ENCODE measurements at places on chromosomes 13 and 19.

DNA sequence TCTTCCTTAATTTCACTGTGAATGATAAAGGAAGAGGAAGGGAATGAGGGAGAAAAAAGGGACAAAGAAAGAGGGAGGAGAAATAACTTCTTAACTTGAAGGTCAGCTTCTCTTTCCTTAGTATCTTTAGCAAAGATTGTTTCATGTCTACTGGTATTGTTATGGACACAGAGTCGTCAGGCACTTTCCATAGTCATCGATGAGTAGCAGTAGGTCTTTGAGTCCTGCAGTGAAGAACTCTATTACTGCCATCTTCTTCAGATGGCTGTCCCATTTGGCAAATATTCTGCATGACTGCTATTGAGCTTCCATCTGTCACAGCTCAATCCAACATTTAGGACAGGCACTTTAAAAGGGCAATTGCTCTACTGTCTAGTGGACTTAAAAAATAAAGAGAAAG is 2463.1 kb downstream of the PCDH9 start:
- DNase-seq, result no peak

GRCh38 chr19:23470873-23471545 is 75.7 kb upstream of the ZNF91 start:
- DNase-seq, result no peak

DNA sequence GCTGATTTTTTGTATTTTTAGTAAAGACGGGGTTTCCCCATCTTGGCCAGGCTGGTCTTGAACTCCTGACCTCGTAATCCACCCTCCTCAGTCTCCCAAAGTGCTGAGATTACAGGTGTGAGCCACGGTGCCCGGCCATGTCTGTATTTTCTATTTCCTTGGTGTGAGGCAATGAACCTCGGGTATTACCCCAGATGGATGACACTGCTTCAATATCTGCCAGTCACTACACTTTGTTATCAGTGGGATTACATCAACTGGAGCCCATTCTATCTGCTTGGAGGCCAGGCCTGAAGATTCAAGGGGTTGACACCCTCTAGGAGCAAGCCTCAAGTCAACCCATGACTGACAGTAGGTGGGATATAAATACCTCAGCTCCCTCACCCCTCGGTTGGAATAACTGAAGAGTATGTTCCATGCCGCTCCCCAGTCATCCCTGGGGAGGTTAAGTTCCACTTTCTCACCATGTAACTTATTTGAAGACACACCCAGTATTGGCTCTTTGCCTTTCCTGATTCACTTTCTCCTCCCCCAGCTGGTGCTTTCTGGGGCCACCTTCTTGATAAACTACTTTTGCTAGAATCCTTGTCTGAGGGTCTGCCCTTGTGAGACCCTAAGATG is 992 bp upstream of the ADGRE1 start:
- no peak for DNase-seq

DNA sequence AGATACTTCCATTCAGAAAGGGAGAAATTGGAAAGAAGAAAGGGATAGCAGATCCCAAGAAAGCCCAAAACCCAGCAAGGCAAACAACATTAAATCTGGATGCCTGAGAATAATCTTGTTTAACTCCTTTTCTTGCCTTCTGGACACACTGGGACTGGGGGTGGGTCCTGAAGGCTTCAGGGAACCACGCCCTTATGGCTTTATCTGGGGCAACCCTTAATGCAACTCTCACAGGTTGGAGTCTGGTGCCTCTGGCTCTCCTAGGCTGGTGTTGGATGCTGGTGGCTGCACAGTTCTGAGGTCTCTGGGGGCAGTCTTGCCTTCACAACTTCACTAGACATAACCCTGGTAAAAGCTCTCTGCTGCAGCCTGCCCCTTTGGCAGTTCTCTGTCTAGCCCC is 27.9 kb downstream of the PAN3 start:
- DNase-seq, result no peak

DNA sequence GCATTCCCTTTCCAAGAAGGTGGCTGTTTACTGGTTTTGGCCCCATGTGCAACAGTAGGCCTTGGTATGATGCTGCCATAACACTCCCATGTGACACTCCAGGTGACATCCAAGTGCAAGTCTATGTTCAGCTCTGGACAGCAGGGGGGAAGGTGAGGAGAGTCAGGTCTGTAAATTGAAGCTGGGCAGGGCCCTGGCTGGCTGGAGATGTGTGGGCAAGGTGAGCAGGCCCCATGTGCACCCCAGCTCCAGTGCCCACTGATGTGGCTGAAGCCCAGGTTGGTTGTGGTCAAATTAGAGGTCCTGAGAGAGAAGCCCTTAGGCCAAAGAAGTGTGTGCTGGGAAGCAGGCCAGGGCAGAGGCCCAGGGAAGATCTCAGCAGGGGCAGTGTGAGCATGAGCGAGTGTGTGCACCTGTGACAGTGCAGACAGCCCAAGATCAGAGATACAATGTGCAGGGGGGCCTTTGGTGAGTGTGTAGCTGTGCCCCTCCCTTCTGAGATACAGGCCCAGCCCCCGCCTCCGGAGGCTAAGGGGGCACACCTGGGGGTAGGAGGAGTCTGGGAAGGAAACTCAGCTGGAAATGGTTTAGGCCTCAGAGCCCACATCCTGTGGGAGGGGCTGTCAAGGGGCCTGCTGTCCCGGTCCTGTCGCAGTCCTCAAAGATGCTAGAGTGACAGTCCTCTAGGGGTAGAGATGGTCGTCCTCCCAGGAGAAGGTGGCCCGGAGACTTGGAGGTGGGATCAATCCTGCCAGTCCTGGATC is 18.6 kb downstream of the DEDD2 start:
- no peak for DNase-seq

Measured in NCI-H510A treated with DMSO at 0.1 percent for 48 hours (cell line).